Occipital lobe (tissue), 3 donors: ENCODE measurements at places on chromosomes 7 and 10.

DNA sequence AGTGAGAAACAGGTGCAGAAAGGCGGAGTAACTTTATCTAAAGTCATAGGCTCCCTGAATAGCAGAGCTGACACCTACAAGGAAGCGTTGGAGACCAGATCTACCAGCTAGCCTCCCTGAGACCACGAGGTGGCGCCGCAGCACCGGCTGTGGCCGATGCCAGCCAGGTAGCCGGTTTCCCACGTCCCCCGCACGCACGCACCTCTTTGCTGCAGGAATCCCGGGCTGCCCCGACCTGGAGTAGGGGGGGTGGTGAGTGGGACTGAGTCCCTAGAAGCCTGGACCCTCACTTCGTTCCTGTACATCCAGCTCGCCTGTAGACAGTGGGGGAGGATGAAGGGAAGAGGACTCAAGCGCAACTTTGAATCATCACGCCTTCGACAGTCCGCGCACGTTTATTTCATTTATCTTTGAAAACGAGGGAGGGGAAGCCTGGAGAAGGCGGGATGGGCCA is 3.7 kb downstream of the ELOVL3 start:
- DNase-seq, result peak; percentile 51

GRCh38 chr10:35794703-35795102 is 152.6 kb upstream of the FZD8 start:
- no peak for DNase-seq

DNA sequence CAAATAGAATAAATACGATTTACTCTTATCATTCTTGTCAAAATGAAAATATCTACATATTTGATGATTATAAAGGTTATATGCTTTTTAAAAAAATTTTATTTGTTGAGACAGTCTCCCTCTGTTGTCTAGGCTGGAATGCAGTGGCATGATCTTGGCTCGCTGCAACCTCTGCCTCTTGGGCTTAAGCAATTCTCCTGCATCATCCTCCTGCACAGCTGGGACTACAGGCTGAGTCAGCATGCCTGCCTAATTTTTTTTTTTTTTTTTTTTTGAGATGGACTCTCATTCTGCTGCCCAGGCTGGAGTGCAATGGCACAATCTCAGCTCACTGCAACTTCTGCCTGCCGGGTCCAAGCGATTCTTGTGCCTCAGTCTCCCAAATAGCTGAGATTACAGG is 48.9 kb downstream of the PUS7 start:
- DNase-seq, result no peak

DNA sequence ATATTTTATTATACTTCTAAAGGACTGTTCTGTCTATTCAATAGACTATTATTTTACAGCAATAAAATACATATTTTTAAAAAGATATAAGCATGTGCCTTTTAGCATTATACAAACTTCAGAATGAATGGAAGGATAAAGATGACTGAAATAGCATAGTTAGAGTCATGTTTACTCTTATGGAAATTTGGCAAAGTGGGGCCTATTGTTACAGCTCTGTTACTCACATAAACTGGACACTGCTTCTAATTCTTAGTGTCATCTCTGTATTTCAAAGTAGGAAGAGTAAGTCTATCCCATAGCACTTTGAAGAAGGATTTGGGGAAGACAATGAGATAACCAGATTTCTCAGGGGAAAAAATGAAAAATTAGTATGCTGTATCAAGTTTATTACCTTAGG is 168.2 kb downstream of the SKAP2 start:
- no peak for DNase-seq

GRCh38 chr10:70568781-70569495 is 33.6 kb downstream of the PRF1 start:
- no peak for DNase-seq

GRCh38 chr7:156058248-156058647 is 246.0 kb upstream of the SHH start:
- no peak for DNase-seq

DNA sequence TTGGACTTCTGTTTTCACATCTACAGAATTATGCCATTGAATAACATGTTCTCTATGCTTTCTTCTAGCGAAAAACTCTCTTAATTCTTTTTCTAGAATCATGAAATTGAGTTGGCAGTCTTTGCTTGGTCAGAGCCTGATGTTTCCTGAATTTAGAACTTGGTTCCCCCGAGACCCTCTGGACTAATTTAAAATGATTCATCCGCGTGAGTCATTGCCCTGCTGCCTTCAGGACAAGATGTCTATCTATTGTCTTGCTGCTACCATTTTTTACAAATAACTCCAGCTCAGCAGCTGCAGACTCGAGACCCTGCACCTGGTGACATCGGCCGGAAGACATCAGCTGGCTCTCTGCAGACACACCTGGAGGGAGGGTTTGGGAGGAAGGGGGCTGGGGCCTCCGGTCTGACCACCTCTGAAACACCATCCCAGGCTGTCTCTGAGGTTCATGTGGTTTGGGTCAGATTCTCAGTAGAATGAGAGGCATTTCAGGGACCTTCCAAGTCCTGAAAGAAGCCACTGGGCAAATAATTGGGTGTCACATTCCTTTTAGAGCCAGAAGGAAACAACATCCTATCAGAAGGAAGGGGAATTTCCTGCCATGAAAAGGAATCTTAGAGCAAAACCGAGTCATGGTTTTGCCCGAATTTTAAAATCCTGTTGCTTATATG is 20.9 kb upstream of the KLF6 start:
- no peak for DNase-seq

DNA sequence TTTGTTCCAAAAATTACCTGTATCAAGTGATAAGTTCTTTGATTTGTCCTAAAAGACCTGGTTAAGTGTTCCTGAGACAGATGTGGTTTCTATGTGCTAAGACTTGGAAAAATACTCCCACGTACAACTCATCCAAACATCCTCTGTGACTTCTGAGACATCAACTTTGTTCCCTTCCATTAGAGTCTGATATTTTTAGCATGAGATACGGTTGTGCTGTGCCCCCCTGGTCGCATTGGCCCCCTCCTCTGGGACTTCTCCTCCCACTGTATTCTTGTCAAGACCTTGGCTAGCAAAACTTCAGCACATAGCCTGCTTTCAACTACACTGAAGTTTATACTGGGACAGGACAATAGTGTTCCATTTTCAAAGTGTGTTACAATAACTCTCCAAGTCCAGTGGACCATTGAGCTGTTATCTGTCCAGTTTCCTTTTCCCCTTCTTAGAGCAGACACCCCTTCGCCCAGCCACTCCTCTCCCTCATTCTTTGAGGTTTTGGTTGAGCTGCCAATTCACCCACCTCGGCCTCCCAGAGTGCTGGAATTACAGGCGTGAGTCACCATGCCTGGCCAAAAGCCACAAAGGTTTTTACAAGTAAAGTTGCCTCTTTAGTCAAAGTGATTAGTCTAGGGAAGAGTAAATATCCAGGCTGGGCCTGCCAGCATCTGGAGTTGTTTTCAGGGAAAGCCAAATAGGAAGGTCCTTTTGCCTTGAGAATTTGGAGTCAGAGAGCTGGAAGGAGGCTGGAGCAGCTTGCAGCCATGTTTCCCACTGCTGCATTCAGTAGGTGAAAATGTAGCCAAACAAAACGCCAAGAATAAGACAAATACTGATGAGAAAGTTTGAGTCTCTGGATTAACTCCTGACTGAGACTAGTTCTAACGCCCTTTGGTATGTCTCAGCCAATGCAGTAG is 17.8 kb upstream of the PDLIM1 start:
- no peak for DNase-seq

GRCh38 chr10:78320506-78320905 is 286.8 kb downstream of the RPS24 start:
- DNase-seq, result no peak

- DNase-seq, result no peak
These were observed 13.9 kb downstream of the KLHDC10 start for GRCh38 chr7:130084037-130084875.

GRCh38 chr10:34649385-34649784 is 165.7 kb downstream of the PARD3 start:
- DNase-seq, result no peak

- no peak for DNase-seq
These were observed 58.5 kb upstream of the IGFBP3 start for GRCh38 chr7:45979275-45980180.

DNA sequence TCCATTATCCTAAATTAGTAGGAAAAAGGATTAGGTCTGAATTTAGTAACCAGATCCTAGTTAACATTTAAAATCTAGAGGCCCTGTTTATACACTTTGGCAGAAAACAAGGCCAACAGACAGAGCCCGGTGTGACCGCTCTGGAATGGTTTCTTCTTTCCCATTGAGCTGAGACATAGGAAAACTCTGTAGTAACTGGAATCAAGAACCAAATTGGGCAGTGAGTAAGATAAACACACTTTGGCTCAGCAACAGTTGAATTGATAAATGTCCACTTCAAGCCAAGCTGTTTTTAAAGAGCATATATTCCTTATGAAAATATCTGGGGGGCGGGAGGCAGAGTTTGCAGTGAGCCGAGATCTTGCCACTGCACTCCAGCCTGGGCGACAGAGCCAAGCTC is 343.7 kb upstream of the SEMA3A start:
- DNase-seq, result no peak

DNA sequence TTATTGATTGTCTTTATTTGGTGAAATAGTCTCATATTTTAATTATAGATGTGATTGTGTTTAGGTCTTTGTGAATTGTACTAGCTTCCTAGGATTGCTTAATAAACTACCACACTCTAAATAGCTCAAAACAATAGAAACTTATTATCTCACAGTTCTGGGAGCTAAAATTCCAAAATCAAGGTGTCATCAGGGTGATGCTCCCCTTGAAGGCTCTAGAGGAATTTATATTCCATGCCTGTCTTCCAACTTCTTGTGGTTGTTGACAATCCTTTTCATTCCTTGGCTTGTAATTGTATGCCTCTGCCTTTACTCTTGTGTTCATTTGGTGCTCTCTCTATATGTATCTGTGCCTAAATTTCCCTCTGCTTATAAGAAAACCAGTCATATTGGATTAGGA is 155.3 kb upstream of the AKR1E2 start:
- DNase-seq, result no peak

DNA sequence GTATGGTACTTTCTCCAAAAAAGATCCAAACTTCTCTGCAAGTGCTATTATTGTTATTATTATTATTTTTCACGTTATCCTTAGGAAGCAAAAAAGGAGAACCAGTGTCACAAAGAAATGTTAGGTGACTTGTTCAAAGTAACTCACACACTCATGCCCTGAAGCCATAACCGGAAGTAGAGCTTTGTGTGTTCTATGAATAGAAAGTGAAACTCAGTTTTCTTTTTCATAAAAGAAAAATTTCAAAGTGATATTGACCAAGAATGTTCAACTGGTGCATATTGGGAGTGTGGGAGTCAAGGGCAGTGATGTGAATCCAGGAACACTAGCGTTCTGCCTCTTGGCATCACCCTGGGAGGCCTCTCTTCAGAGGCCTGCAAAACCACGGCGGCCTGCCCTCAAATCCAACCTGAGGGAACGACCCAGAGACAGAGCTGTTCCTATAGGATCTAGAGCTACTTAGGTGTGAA is 106.1 kb downstream of the PRKCQ start:
- DNase-seq, result no peak

DNA sequence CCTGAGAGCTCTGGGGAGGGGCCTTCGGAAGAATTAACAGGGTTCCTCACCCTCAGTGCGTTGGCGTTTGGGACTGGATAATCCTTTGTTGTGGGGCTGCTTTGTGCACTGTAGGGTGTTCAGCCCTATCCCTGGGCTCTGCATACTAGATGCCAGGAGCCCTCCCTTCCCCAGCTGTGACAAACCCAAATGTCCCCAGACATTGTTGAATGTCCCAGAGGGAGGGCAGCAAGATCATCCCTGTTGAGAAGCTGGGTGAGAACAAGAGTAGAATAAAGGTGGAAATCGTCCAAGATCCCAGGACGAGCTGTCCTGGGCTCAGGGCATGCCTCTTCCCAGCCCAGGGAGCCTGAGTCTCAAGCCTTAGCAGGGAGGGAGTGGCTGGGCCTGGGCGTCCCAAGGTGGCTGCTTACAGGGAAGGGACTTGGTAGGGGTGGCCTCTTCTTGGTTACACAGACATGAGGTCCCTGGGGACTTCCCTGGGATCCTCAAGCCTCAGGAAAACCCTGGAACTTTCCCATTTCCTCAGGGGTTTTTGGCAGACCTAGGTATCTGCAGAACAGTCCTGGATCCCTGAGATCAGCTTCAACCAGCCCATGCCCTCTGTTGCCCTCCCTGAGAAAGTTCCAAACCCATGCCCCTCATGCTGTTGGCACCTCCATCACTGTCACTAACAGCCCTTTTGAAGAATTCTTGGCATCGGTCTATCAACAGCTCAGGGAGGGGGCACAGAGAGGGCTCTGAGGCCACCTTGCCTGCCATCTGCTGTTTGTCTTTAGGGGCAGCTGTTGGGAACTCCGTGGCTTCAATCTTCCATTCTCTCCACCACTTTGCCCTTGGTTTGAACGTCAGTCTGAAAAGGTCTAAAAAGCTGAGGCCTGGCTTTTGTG is 53.7 kb downstream of the GOLGA7B start:
- no peak for DNase-seq

DNA sequence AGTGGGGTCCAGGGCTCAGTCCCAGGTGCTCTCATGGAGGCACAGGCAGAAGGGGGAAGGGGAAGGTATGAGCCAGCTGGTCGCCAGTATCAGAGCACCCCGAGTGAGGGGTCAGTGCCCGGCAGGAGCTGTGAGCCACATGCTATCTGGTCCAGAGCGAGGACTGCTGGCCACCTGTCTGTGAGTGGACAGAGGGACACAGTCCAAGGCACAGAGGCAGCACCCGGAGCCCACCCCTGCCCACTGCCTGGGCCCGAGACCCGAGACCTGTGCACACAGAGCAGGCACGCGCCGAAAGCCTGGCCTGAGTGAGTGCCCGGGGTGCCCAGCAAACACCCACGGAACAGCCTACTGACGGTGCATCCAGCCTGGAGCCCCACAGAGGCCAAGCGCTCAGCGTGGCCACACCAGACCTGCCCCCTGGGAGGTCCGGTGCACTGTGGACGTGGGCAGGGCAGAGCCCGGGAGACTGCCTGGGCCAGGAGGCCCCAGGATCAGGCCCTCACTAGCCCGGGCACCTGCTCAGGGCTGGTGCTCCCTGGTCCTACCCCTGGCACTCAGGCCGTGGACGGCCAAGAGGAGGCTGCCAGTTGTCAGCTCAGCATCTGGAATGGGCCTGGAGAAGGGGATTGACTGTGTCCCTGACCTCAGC is 29.4 kb downstream of the ADGRA1 start:
- no peak for DNase-seq

DNA sequence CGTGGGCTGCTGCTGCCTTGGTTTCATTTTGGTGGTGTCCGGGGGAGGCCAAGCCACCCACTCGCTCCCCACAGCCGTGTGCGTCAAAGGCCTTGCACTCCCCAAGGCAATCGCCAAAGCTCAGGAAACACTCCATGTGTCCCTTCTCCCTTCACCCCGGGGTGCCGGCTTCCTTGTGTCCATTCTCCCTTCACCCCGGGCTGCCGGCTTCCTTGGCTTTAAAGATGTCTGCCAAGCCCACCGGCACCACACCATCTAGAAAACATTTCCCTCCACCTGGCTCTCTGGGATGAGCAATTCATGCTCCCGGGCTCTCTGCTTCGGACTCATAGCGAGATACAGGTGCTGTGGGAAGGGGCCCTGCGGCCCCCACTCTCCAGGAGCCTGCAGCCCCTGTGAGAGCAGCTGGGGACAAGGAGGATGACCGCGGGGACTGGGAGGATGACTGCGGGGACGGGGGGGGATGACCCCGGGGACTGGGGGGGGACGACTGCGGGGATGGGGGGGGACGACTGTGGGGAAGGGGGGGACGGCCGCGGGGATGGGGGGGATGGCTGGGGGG is 322.1 kb downstream of the DNAJB6 start:
- DNase-seq, result no peak
